ENCODE measurements at places on chromosomes 2 and 18.

- DNase-seq: no peak
Observed at GRCh38 chr2:156474401-156474800, 38.2 kb downstream of the GPD2 start.

GRCh38 chr2:47277187-47277586, 122.1 kb upstream of the STPG4 start:
- DNase-seq: no peak

DNA sequence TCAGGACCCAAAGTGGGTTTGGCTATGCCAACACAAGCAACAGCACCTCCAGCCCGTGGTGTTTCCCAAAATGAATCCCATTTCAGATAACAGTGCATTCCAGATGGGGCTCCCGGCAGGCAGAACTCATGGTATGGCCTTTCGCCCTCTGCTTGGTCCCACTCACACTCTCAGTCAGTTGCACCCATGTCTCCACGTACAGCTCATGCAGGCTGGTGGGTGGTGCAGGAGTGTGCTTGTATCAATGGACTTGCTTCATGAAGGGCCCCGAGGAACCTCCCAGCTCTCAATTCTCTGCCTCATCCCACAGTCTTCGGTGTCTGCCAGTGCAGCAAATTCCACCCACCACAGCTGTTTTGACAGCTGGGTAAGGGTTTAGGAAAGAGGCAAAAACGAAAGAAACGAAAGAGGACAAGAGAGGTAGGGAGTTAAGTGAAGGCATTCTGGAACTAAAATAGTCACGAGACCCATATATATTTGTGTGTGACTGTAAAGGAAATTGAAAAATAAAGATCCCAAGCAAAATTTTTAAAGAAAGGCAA, 278.1 kb downstream of the DCDC2C start:
- DNase-seq: no peak

GRCh38 chr2:239008677-239009588, 161.0 kb downstream of the TWIST2 start:
- no peak for DNase-seq

DNA sequence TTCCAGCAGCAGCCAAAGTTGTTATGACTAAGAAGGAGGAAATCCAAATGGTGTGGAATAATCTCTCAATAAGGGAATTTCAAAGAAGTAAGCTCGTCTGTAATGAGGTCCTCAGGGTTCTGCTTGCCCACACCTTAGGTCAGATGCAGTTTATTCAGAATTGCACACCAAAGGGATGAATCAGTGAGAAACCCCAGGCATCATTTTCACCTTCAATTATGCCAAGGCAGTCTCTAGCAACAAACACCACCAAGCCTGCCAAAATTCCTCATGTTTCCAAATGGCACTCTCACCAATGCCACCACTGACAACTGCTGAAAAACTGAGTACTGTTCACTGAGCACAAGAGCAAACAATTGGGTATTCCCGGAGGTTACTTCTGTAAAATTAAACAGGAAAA, 43.6 kb downstream of the KCNG3 start:
- DNase-seq: no peak

Data from activated CD4-positive, alpha-beta T cell treated with anti-CD3 and anti-CD28 coated beads, Interleukin-2, amount 50 U/mL, for 1 hour (primary cell).